ENCODE measurements at places on chromosomes 12 and 14. TPM values are rescaled to one million over a fixed set of nuclear protein-coding genes. Genes with fewer than 3 reads are reported as not detected.

The DNAJC22 gene
- 22.4 TPM for total RNA-seq

The LRRK2 gene
- 1.5 TPM for total RNA-seq

The AKAP3 gene
- 0.08 TPM for total RNA-seq

The ATF7IP gene
- 4.1 TPM for total RNA-seq

The FAM186B gene
- 0.11 TPM for total RNA-seq

The KRT77 gene
- total RNA-seq, result not detected

The KRT84 gene
- not detected for total RNA-seq

The IQSEC3 gene
- 0.05 TPM for total RNA-seq

All from A549 treated with AZD2906 at 1 μM for 4 hours (cell line).